ENCODE measurements at places on chromosomes 4 and X.

DNA sequence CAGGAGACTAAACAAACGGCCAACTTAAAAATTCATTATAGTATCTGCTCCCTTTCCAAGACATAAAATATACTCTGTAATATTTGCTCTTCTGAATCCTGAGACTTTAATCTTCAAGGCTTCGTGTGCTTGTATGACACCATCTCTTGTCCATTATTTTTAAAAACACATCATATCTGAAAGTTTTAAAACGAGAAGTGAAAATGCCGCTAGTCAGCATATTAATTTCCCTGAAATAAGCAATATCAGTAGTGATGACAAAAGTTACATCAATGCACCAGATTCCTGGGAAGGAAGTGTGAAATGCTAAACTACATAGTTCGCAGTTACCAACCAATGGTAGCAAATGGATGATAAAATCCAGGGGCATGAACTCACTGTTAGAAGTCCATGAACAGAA is 66.8 kb upstream of the EXOC1L start:
- no peak for DNase-seq

- no peak for DNase-seq
These were observed 112.3 kb upstream of the IL15 start for GRCh38 chr4:141524116-141524515.

GRCh38 chr4:144181391-144181790 is 40.9 kb upstream of the GYPA start:
- peak; percentile 1 for DNase-seq

GRCh38 chr4:141642711-141643110 is 6.3 kb downstream of the IL15 start:
- DNase-seq = no peak

DNA sequence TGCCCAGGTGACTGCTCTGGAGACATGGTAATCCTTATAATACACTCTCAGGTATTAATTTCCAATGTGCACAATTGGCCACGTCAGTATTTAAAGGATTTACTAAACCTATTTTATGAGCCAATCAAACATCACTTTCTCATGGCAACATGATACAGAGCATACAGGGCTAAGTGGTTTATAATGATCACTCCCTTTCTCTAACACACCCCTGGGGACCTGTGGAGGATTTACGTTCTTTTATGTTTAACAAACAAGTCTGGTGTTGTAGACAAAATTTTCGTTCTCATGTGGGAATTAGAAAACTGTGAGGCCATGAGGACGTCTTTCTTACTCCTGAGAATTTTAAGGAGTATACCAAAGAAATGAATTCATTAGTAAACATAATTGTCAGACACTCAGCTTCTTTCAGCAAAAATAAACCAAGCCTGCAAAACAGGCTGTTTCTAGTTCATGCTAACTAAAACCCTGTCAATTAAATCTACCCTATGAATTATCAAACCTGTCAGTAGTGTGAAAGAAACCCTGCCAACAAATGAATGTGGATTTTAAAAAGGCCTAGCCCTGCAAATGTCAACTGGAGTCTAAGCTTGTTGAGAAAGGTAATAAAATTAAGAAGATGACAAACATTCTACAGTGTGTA is 155.8 kb downstream of the PDGFC start:
- DNase-seq = no peak

DNA sequence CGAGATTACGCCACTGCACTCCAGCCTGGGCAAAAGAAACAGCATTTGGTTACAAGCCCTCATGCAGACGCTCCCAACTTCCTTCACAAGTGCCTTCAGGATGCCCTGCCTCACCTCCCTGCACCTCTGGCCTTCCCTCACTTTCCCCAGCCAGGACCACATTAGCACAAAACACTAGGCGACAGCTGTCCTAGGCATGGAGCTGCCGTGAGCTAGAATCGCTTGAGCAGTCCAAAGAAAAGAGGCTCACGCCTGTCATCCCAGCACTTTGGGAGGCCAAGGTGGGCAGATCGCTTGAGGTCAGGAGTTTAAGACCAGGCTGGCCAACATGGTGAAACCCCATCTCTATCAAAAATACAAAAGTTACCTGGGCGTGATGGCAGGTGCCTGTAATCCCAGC is 15.8 kb downstream of the RNF212 start:
- DNase-seq = no peak

- peak; percentile 12 for DNase-seq
These were observed 765 bp downstream of the ENOPH1 start for GRCh38 chr4:82430964-82431745.

- DNase-seq = no peak
These were observed 165.3 kb downstream of the FBXO8 start for GRCh38 chr4:174118171-174118570.
